ENCODE measurements at places on chromosomes 16 and 17.

- no peak for DNase-seq
Observed at GRCh38 chr17:61209525-61209924, 190.1 kb upstream of the TBX2 start.

DNA sequence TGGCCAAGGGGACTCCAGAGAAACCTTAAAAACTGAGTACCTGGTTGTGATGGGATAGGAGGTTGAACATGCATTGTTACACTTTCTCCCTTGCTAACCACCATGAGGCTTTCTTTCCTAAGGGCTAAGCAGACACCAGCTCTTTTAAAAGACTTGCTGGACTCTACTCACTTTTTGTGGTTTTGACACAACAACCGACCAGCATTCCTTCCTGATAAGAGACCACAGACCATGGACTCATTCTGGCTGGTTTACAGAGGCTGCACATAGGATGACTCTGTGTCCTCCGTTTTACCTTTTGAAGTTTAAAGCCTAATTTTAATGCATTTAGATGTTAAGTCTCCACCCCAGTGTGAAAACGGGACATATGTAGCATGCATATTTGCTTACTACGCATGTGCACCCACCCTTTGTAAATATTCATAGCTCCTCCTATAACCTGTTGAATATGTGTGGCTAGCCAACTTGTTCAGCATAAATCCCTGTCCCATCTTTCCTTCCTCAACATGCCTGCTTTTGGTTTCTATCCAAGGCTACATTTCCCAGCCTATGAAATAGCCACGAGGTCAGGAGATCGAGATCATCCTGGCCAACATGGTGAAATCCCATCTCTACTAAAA lies 475.9 kb downstream of the GRIN2A start:
- no peak for DNase-seq

DNA sequence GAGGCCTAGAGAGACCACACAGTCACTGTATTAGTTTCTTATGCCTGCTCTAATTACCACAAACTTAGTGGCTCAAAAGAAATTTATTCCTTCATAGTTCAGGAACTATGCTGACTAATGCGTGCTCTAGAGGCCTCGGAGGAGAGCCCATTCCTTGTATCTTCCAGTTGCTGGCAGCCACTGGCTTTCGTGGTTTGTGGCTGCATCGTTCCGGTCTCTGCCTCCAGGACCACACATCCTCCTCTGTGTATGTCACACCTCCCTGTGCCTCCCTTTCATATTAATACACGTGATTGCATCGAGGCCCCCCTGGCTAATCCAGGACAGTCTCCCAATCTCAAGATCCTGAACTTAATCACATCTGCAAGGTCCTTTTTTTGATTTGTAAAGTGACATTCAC lies 16.9 kb upstream of the MYLK3 start:
- DNase-seq = no peak

- DNase-seq = peak; percentile 35
Observed at GRCh38 chr17:70168044-70168976, 1.0 kb upstream of the KCNJ2 start.

GRCh38 chr16:50591800-50592771 lies 43.9 kb downstream of the NKD1 start:
- DNase-seq = no peak

- DNase-seq = peak; percentile 46
Observed at GRCh38 chr17:46191322-46192188, 1.7 kb downstream of the KANSL1 start.

DNA sequence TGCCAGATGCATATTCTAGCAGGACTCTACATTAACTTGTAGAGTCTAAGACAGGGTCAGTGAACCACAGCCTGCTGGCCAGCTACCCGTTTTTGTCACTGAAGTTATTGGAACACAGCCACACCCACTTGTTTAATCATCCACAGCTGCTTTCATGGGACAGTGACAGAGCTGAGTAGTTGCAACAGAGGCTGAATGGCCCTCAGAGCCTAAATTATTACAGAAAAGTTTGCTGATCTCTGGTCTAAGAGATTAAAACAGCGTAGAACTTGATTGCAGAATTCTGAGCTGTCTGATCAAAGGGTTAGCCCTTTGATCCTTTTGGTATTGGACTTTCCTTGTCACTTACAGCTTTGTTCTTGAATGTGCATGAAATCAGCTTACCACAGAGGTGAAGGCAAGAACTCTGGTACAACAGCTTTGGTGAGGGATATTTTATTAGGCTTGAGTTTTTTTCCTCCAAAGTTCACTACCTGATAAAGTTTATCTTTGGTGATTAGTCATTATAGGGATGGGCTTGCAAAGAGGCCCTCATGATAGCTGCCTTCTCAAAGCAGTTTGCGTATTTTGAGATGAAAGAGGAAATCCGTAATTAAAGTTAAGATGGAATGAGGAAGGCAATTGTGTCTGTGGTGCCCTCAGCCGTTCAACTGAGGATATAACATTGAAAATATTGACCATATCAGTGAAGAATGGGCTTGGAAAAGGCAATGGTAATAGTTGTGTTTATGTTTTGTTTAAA lies 23.6 kb downstream of the ALDH3A2 start:
- DNase-seq = no peak

DNA sequence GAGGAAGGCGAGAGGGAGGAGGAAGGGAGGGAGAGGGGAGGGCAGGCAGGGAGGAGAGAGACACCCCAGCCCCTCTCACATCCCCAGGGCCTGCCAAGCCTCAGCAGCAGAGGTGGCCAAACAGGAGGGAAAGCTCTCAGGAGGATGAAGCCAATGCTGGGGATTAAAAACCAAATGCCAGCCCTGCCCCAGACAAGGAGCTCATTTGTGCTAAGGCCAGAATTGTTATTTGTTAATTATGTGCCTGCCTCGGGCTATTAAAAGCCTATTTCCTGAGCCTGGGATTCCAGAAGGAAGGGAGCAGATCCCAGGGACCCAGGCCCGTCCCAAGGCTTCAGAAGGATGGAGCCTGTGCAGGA lies 27.9 kb upstream of the GINS2 start:
- no peak for DNase-seq

- no peak for DNase-seq
Observed at GRCh38 chr16:50645563-50646220, 35.4 kb downstream of the SNX20 start.

DNA sequence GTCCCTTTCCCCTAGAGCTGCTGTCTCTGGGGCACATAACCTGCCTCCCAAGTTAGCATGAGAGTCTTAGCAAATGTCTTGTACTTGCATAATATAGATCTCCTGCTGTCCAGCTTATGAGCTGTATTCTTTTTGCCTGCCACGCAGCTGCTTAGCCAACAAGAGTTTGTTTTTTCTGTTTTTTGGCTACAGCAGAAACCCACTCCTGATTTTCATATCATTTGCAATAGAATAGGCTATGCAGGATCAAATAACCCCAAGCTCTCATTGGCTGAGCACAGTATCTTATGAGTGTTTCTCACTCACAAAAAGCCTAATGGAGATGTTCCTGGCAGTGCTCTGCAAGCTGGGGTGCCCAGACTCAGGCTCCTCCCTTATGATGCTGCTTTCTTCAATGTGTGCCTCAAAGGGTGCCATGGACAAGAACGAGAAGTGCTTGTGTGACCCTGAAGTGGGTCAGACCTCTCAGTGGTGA lies 23.1 kb downstream of the B9D1 start:
- DNase-seq = no peak

DNA sequence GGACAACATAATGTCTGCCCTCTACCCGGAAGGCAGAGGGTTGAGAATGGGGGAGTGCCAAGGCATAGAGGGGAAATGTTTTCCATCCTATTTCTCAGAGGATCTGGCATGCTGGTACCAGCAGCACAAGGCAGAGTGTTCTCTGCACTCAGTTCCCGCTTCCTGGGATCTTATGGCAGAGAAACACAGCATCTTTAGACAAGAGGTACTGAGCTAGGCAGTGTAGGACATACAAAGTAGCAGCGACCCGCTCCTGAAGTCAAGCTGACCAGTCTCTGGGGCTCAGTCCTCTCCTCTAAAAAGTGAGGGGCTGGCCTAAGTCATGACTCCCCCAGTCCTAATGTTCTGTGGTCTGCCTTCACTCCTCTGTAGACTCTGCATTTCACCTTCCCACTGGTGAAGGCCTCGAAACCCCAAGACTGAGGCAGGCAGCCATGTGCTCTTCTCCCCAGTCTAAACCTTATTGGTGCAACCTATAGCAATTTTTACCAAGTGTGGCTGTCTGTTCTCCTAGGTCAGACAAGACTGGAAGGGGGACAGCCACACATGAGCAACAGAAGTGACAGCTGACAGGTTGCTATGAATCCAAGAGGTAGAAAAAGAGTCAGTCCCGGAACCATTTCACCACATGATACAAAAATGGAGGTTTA lies 11.3 kb upstream of the TSPOAP1 start:
- no peak for DNase-seq

- DNase-seq = no peak
Observed at GRCh38 chr17:76502341-76503211, 1.4 kb upstream of the RHBDF2 start.

GRCh38 chr16:48978501-48978900 lies 303.1 kb downstream of the CBLN1 start:
- DNase-seq = no peak

- no peak for DNase-seq
Observed at GRCh38 chr16:86751076-86752030, 173.0 kb downstream of the FOXL1 start.

GRCh38 chr16:72246423-72246822 lies 74.5 kb upstream of the PMFBP1 start:
- DNase-seq = no peak

DNA sequence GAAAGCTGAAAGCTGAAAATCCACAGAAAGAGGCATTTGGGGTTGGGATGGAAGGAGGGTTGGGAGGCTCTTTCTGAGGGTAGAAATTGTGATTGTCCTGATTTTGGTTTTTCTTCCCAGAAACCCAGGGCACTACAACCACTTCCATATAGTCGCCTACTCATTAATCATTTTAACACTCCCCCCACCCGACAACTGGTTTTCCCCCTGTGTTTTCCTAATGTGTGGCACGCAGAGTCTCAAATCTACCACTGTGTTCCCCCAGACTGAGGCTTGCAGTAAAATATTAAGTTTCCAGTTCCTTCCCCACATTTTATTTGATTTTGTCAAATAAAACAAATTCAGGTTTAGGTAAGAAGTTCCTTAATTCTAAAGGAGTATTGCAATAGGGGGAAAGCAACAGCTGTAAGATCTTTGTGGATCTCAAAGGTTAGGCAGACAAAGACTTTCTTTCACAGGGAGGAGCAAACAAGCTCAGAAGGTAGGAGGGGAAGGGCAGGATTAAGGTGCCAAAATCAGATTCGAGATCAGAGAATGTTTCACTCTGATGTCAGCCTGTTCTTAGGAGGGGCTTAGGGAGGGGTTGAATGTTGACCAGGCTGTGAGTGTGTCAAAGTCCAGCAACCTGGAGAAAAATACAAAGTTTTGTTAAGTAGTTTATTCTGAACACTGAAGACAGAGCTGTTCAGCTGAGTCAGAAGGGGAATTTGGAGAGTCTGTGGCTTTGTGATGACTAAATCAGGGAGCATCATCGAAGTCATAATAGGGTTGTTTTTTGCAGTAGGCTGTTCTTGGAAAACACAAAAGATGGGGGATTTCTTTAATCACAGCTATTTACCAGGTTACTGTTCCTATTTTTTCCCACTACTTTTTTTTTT lies 3.6 kb downstream of the ZNF267 start:
- no peak for DNase-seq

GRCh38 chr16:11089504-11090124 lies 145.2 kb downstream of the CLEC16A start:
- DNase-seq = no peak

- DNase-seq = no peak
Observed at GRCh38 chr16:3951861-3952736, 71.6 kb upstream of the CREBBP start.

GRCh38 chr17:79979816-79980215 lies 55.9 kb downstream of the TBC1D16 start:
- DNase-seq = no peak

GRCh38 chr17:41667280-41668041 lies 21.2 kb upstream of the EIF1 start:
- DNase-seq = no peak

DNA sequence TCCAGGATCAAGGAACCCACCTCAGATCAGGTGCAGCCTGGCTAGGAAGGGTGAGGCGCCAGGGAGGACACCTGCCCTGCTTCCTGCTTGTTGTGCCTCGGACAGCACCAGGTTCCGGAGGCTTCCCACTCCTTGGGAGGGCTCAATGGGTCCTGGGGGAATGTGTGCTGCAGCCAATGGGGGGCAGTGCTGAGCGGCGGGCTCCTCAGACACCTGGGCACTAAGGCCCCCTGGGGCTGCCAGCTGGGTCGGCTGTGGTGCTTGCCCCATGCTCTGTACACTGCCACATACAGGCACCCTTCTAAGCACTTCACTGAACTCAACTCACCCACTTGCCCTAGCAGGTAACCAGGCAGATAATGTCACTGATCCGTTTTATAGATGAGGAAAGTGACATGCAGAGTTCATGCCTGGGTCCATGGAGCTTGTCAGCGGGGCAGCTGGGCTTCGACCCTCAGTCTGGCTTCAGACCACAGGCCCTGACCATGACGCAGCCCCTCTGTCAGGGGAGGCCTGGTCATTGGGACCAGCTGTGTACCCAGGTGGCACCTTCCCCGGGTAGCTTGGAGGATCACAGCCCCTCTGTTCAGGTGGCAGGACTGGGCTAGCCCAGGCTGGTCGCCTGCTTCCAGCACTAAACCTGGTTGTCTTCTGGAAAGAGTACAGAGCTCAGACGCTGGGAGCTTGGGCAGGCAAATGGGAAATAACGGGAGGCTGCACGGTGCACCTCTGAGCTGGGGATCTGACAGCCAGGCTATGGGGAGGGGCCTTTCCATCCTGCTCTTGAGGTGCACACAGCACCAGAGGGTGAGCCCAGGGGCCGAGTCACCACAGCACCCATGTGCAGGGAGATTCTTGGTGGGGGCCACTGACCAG lies 8.2 kb downstream of the FN3K start:
- no peak for DNase-seq

- peak; percentile 36 for DNase-seq
Observed at GRCh38 chr17:17613708-17614114, 22.2 kb upstream of the PEMT start.

GRCh38 chr16:30488764-30489605 lies 16.4 kb downstream of the ITGAL start:
- DNase-seq = no peak
